ENCODE measurements at places on chromosomes 3 and 15.
A peak's percentile ranks its signal among the peaks of the same experiment; 100 is the strongest.

GRCh38 chr15:25066708-25067107 is 111.9 kb downstream of the SNRPN start:
- no peak for DNase-seq

DNA sequence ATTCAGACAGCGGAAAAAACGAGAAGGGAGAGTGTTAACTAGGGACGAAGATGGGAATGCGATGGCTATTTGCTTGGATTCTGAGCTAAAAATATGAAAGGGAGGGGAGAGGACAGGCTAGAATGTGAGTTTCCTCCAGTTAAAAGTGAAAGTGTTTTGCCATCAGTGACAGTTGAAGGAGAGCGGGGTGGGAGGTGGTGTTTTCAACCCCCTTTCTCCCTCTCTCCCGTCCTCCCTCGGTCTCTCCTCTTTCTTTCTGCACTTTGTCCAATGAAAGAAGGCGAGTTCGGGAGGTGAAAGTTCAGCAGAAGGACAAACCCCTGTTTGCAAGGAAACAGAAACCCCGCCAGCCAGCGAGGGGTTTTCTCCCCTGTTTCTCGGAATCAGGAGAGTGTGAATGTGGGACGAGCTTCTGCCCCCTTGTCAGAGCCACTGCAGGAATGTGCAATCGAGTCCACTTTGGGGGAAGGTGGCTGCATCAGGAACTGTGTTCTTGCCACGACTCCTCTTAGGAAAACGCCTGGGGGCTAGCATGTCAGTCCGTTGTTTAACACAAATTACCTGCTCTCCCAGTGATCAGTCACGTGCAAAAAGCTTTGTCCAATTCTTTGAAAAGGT is 975 bp upstream of the FOXP1 start:
- DNase-seq: no peak

GRCh38 chr3:192494174-192494573 is 233.2 kb downstream of the FGF12 start:
- DNase-seq: no peak

GRCh38 chr3:105915524-105915923 is 46.7 kb upstream of the CBLB start:
- no peak for DNase-seq

- DNase-seq: no peak
Measured at GRCh38 chr3:156298938-156299337, 178.6 kb downstream of the KCNAB1 start.

GRCh38 chr3:188274249-188274915 is 120.4 kb downstream of the LPP start:
- DNase-seq: no peak

DNA sequence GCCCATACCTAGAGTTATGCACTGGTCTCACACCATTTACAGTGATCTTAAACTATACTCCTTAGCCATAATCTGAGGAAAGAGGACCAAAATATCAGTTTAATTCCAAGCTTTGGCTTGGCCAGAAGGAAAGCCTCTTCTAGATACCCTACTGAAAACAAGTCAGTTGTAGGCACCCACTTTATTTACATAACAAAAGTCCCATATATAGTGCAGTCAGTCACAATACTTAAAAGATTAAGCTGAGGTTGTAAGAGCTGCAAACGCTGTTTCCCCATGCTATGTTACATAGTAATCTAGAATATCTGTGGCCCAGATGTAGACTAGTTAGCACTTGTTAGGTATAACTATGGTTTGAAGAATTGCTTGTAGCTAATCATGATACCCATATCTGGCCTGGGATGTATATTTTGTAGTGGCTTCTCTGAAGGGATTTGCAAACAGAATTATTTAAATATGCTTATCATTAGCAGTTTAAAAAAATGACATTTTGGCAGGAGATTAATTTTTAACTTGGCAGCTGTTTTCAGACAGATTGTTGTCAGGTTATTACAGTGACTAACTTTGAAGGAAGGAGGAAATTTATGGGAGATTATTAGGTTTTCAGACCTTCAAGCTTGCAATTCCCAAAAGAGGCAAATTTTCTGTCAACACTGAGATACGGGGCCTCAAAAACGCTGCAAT is 160.4 kb upstream of the SLC2A2 start:
- DNase-seq: no peak

DNA sequence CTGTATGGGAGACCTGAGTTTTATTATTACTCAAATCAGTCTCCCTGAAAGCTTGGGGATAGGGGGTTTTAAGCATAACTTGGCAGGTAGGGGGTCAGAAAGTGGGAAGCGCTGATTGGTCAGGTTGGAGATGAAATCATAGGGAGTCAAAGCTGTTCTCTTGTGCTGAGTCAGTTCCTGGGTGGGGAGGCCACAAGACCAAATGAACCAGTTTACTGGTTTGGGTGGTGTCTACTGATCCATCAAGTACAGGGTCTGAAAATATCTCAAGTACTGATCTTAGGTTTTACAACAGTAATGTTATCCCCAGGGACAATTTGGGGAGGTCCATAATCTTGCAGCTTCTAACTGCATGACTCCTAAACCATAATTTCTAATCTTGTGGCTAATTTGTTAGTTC is 17.8 kb upstream of the IQCF6 start:
- no peak for DNase-seq

DNA sequence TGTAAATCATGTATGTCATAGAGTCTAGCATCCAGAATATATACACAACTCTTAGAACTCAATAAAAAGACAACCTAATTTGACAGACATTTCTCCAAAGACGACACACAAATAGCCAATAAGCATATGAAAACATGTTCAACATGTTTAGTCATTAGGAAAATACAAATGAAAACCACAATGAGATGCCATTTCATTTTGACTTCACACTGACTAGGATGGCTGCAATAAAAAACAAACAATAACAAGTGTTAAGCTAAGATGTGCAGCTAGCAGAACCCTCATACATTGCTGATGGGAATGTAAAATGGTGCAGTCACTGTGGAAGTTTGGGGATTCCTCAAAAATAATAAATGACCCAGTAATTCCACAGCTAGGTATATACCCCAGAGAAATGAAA is 16.4 kb downstream of the SPG11 start:
- no peak for DNase-seq

DNA sequence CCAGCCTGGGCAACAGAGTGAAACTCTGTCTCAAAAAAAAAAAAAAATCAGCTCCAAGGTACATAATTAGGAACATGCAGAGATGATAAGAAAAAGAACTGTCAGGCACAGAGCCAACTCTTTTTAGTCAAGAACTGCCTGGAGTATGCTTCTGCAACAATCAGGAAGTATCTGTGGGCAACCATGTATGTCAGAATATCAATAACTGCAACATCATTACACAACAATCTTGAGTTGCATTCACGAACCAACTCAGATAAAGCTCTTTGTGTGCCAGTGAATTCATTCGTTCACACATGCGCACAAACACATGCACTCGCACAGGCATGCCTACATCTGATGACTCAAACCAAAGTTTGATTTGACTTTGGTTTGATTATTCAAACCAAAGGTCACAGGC is 32.1 kb downstream of the EFHB start:
- no peak for DNase-seq

- no peak for DNase-seq
Measured at GRCh38 chr3:62812631-62813030, 62.6 kb downstream of the CADPS start.

- DNase-seq: no peak
Measured at GRCh38 chr3:174854987-174855386, 4.1 kb upstream of the NAALADL2 start.

DNA sequence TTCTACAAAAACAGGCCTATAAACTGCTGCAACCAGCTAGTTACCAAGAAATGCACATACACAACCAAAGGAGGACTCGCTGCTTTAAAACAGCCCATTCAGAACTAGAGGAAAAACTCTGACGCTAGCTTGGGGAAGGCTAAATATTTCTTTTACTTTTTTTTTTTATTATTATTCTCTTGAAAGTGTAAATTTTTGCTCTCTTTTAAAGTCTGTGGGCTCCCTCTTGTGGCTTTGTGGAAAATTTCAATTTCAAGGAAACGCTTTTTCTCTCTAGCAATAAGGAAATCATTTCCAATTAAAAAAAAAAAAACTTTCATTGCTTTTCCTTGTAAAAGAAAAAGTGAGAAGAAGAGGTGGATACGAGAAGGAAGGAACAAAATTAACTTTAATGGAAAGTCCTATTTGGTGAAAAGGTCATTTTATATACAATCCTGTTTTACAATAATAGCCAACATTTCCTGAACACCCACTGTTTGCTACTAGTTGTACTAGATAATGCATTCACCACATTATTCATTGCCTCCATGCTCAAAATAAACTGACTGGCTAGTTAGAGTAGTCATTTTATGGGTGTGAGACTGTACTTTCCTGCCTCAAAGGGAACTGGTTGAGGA is 51.2 kb upstream of the SAMMSON start:
- DNase-seq: peak; percentile 5

DNA sequence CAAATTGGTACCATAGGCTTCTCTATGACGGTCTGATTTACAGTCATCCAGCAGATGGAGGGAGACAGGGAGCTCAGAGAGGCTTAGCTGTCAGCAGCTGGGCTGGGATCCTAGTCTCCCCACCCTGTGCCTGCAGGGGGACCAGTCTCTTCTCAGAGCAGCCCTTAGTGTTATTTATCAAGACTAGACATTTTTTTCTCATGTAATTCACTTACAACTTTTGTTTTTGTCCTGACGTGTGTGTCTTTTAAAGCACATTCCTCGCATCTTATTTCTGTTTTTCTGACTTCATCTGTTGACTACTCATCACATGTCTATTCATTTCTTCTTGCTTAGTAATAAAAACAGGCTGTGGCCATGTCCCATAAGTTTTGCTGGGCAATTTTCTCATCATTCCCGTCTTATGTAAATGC is 116.1 kb downstream of the KLF13 start:
- peak; percentile 37 for DNase-seq

- no peak for DNase-seq
Measured at GRCh38 chr3:13335503-13335902, 84.6 kb downstream of the NUP210 start.

DNA sequence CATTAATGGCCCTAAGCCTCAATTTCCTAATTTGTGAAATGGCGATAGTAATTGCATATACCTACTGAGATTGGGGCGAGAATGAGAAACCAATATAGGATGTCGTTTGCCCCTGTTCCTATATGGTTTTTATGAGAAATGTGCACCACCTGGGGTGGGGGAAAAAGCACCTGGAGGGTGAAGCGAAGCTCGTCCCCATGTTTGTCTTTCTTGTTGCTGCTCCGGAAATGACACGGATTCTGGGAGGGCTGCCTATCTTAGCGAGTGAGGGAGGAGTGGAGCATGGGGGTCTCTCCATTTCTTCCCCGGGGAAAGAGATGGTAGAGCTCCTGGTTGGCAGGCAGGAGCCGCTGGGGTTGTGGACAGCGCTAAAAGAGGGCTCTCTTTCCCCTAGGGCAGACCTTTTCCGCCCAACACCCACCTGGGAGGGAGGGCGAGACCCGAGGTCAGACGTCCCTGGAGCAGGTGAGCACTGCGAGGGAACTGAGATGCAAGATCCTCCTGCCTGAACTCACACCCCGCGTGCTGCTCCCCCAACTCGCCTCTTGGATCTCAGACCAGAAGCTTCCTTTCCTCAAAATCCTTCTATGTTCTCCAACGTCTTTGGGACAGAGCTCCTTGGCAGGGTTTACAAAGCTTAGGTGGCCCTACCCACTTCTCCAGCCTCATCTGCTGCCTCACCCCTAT is 5.6 kb upstream of the BAHD1 start:
- DNase-seq: no peak

DNA sequence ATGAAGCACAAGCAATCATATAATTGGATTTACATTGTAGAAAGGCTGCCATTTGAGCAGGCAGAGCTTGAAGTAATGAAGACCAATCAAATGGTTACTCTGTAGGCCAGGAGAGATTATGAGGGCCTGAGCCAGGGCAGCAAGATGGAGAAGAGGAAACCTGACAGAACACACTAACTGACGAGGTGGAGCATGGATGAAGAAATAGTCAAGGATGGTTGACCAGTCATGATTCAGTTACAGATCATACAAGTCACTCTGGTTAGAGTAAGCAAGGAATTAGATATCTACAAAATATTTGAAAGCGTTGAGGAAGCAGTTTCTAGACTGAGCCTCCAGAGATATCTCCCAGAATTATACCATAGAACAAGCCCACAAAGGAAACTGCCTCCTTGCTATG is 101.8 kb upstream of the THSD4 start:
- no peak for DNase-seq

DNA sequence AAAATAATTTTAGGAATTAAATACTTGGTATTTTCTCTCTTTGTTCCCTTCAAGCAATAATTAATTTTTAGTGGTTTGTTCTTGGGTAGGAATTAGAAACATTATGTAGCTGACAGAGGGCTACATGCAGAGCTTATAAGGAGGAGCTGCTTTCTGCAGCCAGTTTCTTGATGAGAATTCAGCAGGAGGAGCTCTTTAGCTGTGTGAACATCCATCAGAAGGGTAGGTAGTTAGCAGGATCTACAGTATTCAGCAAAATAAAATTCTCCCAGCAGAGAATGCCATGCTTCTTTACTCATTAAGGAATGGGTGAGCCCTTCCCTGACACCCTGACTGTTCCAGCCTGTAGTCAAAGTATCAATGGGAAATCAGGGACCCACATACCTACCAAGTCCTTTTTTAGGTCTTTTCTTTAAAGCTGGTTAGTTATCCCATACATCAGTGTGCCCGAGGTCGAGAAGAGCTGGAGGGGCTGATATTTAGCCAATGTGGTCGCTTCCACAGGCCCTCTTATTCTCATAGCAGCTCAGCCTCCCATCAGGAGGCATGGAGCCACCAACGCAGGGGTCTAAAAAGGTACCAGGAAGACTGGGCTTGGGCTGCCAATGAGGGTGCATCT is 54.0 kb downstream of the KCNAB1 start:
- peak; percentile 21 for DNase-seq

DNA sequence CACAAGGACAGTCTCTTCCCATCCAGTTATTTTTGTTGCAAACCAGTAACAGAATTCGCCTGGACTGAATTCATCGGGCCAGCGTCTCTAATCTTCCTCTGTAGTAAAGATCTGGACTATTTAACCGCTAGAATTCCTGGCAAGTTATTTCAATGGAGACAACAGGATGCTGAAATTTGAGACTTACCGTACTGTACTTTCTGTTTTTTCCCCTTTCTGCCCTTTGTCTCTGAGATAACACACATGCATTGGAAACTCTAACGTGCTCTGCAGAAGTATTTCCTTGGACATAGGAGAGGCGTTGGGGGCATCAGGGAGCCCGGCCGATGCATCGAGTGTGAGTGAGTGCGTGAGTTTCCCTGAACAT is 61.5 kb downstream of the ASB7 start:
- DNase-seq: no peak

DNA sequence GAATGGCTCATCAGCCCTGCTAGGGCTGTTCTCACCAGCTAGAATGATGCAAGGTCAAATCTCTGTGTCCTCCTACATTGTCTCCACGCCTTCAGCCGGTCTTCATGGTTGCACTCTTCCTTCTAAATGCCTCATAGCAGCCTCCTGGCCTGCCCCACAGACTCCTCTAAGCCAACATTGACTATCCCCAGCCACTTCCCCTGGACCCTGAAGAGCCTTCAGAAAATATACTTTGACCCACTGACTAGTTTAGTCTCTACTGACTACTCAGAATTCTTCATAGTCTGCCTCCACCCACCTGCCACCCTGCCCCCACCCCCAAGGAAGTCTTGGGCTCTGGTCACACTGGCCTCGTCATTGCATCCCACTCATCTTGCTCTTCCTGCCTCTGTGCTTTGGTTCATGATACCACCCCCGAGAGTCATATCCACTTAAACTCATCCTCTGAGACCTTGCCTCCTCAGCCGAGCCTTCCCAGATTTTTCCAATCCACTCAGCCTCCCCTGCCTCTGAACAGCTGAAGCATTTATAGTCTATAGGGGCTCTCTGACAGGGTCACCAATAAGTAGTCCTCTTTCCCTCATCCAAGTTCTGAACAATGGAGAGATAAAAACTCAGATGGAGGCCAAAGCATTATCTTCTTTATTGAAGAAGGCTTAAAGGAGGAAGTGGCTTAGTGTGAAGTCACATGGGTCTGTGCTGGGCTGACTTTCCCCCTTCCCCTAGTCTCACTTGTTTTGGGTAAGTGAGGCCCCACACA is 9.5 kb upstream of the DOCK3 start:
- no peak for DNase-seq

All from HTR-8/SVneo (cell line).